ENCODE measurements at places on chromosomes 13 and 19.

- DNase-seq = no peak
These were observed 89.9 kb downstream of the STK24 start for GRCh38 chr13:98487016-98487415.

GRCh38 chr13:74114202-74114601, 20.0 kb downstream of the KLF12 start:
- no peak for DNase-seq

GRCh38 chr13:29530901-29531300, 64.6 kb downstream of the SLC7A1 start:
- no peak for DNase-seq

GRCh38 chr13:46114613-46115012, 9.8 kb upstream of the CPB2 start:
- DNase-seq = no peak

DNA sequence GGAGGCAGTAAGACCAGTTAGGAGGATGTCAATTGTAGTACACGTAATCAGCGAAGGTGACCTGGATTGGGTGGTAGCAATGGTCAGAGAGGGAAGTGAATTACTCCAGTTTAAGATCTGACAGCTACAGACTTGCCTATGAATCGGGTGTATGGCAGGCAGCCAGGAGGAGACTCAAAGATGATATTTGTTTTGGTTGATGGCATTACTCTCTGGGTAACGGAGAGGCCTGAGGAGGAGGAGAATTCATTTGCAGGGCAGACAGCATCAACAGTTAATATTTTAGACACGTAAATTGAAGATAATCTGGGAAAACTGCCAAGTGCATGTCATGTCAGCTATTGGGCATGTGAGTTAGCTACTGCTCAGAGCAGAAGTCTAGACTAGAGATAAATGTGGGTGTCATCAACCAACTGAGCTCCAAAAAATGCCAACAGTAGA, 109.2 kb downstream of the SGCG start:
- DNase-seq = no peak
